ENCODE measurements at places on chromosomes 12 and 14.

DNA sequence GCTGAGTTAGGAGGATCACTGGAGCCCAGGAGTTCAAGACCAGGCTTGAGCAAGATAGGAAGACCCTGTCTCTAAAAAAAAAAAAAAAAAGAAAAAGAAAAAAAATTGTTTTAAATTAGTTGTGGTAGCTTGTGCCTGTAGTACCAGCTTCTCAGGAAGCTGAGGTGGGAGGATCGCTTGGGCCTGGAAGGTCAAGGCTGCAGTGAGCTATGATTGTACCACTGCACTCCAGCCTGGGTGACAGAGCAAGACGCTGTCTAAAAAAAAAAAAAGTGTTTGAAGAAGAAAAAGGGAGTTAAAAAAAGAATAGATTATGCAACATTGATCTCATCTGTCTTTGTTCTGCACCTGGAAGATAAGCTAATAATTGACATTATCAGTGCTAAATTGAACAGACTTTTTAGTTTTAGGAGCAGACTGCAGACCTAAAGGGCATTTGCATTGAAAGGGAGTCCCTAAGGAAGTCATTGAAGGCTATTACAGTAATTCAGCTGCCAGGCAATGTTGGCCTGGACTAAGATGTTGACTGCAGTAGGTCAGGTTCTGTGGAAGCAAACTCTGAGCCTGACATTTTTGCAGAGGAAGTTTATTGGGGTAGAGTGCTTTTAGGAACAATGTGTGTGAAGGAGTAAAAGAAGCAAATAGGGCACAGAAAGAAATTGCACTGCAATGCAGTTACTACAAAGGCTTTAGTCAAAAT, 215.8 kb downstream of the PCNX1 start:
- no peak for DNase-seq

- no peak for DNase-seq
These were observed 1454.0 kb upstream of the SEL1L start for GRCh38 chr14:82987502-82988124.

- DNase-seq: no peak
These were observed 171.5 kb downstream of the ASCL1 start for GRCh38 chr12:103128862-103129501.

GRCh38 chr14:94112513-94113063, 2.1 kb downstream of the IFI27 start:
- DNase-seq: no peak

DNA sequence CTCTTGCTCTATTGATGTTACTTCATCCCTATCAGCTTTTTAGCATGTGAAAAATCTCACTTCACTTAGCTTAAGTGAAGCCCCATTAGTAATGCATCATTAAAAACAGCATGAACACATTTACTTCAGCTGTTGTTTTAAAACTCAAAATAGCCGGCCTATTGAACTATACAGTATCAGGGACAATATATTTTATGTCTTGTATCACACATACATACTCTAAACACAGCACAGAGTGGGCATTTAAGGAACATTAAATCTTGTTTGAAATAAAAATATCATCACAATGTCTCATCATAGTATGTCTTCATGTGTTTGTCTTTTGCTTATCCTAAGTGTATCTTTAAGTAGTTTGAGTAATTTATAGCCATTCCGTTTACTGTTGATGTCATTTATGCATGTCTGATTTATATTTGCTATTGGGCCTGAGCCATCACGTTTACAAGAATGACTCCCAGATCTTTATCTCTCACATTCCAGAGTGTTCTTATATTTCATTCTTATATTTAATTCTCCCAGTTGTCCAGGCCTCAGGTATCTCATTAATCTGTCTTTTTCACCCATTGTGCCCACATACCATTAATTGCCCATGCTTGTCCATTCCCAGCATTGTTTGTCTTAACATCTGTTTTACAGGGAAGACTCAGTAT, 57.5 kb downstream of the ARHGAP5 start:
- DNase-seq: no peak

DNA sequence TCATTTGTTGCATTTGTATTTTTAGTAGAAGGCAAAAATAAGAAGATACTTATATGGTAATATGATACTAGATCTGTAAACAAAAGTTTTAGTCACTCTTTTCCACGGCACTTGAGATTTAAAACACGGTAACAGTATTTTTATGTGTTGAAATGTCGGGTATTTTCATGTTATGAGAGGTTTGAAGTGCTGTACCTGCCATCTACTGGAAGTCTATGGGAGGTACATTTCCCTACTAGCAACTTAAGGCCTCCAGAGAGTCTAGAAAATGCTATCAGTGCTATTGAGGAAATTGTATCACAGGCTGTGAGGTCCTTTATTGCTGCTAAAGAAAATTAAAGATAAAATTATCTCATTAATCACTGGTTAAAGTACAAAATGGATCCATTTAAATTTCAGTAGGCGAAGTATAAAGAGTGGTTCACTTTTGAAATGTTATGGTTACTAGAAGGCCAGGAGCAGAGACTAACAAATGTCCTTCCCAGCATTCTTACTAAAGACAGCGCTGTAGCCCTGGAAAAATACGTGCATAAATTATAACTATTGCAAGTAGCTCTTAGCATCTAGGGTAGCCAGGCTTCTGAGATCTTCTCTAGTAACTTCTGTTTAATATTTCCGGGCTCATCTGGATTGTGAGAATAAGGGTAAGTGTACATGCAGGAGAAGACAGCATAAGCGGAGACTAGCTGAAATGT, 77.6 kb upstream of the PRKD1 start:
- no peak for DNase-seq

GRCh38 chr14:89308232-89308959, 108.6 kb downstream of the FOXN3 start:
- DNase-seq: peak; percentile 33

DNA sequence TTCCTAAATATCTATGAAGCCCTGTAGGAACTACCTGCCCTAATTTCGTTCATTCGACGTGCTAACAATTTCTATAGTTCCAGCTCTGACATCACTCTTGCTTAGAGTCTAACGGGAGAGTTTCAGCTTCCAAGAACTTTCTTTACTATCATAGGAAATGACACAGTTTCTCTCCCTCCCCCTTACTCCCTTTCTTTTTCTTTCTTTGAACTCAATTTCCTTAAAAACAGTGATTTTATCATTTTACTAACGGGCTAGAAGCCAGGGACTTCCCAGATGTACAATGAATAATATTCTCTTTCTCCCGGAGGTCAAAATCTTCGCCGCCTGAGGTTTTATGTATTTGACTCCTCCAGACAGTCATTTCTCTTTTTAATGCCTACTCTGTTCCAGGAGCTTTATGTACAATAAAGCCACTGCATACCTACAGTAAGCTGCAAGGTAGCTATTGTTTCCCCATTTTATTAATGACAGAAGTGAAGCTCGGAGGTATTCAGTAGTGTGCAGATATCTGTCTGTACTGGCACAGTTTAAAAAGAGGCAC, 15.7 kb downstream of the SMCO2 start:
- DNase-seq: no peak

DNA sequence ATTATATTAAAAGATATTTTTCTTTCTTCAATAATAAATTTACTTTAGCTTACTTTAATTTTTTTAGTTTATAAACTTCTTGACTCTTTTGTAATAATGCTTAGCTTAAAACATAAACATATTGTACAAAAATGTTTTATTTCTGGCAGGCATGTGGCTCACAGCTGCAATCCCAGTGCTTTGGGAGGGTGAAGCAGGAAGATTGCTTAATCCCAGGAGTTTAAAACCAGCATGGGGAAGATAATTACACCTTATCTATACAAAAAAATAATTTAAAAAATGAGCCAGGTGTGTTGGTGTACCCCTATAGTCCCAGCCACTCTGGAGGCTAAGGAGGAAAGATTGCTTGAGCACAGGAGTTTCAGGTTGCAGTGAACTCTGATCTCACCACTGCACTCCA, 120.7 kb downstream of the GPHN start:
- DNase-seq: no peak

DNA sequence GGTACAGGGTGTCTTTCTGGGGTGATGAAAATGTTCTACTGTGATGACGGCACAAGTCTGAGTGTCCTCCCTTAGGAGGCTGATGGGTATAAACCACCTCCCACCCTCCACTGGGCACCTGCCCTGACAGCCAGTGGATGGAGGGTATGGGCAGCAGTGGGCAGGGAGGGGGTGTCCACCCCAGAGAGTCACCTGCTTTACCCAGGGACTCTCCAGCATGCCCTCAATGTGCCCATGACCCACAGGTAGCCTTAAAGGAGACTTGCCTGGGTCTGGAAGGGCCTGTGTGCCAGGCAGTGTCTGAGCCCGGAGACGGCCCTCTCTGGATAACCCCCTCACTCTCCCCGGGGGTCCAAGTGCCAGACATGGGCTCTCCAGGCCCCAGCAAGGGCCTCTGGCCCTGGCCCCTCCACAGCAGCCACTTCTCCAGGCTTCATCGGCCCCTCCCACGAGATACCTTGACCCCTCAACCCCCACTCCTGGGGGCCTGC, 38.8 kb downstream of the CCNK start:
- no peak for DNase-seq

DNA sequence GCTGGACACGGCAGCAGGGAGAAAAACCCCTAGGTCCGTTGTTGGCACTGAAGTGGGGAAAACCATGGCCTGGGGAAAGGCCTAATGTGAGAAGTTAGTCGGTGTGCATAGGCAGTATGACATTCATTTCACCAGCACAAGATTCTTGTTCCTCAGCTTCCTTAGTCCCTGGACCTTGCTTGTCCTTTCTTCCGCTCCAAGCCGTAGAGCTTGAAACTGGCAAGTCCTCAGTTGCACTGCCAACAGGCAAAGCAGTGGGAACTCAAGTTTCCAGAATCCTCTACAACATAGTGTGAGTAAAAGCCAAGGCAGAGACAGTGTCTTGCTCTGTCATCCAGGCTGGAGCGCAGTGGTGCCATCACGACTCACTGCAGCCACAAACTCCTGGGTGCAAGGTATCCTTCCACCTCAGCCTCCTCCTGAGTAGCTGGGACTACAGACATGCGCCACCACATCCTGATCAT, 138.5 kb upstream of the AMIGO2 start:
- no peak for DNase-seq

DNA sequence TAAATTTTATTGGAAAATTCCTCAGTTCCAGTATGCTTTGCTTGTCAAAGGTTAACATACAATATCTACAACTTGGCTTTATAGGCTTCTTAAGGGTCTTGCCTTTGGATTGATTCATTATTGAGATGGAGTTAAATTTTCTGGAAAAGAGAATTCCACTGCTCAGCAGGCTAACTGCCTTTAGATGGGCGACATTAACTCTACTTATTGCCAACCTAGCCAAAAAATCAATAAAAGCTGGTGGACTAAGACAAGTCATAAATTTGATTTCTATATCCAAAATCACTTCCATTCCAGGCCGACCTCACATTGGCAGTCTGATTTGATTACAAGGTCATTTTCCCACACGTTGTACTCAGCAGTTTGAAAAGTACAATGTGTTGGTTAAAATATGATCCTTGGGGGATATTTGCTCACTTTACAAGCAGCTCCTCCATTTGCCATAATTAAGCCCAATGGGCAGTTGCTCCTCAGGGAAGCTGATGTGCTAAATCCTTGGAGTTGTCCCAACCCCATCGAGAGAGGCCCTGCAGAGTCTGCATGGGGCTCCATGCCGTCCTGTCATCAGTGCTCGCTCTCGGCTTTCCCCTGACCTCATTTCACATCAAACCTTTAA, 36.1 kb upstream of the CRY1 start:
- DNase-seq: no peak

DNA sequence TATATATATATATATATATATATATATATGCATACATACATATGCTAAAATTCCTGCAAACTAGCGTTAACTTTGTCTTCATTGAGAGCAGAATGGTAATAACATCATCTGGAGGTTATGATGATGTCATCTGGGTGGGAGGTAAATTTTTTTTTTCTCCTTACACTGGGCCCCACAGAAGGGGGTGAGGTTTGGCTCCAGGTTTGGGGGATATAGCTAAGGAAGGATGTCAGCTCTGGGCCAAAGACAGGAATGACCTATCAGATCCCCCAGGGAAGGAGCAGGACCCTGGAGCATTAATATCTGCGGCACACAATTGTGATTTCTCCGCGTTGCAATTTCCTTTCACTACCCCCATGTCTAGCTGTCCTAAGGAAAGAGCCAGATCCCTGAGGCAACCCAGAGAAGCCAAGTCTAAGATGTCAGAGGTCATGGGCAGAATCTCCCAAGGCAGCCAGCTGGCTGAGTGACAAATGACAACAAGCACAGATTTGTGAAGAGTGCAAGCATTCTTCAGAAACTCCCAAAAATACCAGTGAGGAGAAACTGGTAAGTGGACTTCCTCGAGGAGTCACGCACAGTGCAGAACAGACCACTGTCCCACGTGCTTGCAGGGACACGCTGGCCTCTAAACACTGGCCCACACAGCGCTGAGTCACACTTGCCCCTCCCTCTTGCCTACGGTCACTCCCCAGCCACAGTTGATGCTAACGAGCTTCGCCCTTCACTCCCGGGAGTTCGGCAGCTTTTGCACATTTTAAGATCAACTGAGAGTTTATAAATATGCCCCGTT, 9.9 kb downstream of the UBC start:
- peak; percentile 77 for DNase-seq

DNA sequence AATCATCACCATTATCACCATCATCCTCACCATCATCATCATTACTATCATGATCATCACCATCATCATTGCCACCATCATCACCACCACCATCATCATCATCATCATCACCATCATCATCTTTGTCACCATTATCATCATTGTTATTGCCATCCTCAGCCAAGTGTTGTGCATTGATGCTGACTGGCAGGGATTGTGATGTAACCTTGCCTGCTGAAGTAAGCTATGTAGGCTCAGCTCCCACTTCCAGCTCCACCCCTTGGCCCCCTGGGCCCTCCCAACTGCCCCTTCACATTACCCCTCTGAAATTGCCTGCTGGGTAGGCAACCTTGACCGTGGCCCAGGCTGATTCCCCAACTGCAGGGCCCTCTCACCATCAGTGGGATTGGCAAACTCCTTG, 37.6 kb downstream of the SVOP start:
- no peak for DNase-seq

GRCh38 chr14:104434214-104435076, 145.1 kb upstream of the C14orf180 start:
- DNase-seq: no peak

DNA sequence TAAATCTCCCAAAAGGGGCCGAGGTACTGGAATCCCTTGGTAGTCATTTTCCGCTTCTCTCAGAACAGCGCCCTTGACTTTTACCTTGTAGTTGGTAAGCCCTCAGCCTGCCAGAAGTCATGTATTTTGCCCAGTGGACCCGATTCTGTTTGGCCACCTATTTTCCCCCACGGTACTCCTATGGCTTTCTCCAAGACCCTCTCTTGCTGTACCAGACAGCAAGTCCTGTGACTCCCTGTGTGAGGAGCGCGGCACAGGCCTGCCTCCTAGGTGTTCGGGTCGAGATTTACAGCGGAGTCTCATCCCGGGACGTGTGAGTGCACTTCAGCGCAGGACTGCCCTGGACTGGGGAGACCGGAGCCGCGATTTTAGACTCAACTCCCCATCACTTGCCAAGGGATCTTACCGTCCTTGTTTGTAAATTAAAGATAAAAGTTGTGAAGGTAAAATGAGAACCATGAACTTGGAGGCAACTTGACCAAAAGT, 1.1 kb upstream of the MBD6 start:
- DNase-seq: no peak

DNA sequence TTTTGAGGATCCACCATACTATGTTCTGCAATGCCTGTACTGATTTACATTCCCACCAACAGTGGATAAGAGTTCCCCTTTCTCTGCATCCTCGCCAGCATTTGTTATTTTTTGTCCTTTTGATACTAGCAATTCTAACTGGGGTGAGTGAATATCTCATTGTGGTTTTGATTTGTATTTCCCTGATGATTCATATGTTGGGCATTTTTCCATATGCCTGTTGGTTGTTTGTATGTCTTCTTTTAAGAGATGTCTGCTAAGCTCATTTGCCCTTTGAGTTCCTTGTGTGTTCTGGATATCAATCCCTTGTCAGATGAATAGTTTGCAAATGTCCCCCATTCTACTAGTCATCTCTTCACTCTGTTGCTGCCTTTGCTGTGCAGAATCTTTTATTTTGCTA, 49.0 kb upstream of the MSRB3 start:
- no peak for DNase-seq
